WERI-Rb-1 (cell line): ENCODE measurements at places on chromosomes 2 and 18.

- no peak for DNase-seq
These were observed 261.1 kb downstream of the CNTNAP5 start for GRCh38 chr2:124286089-124286783.

GRCh38 chr18:13548106-13548819 is 178.1 kb downstream of the FAM210A start:
- DNase-seq, result no peak

DNA sequence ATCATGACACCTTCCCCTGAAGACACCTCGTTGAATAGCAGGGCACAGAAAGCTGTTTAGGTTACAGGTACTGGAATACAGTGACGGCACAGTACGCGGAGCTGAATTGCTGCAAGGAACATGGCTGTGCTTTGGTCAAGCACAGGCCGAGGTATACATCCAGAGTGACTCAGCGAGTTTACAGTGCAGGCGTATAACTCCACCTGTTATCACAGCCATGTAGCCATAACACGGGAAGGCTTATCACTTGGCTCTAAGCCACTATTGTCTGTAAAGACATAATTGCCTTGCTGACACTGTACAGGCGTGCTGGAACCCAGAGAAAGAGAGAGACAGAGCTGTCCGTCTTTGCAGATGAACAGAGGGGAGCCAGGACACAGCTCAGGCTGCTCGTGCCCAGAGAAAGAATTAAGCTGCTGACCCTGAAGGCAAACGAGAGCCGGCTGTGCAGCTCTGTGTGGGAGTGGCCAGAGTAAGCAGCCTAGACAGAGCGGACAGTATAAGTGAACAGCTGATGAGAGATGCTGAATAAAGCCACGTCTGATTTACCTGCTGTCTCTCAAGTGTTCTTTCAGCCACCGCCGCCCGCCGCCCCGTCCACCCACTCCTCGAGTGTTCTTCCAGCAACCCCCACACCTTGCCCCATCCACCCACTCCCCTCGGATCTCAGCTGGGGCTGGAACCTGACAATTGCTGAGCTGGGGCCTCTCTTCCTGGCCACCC is 87.3 kb upstream of the PPP1CB start:
- DNase-seq, result peak; percentile 89

DNA sequence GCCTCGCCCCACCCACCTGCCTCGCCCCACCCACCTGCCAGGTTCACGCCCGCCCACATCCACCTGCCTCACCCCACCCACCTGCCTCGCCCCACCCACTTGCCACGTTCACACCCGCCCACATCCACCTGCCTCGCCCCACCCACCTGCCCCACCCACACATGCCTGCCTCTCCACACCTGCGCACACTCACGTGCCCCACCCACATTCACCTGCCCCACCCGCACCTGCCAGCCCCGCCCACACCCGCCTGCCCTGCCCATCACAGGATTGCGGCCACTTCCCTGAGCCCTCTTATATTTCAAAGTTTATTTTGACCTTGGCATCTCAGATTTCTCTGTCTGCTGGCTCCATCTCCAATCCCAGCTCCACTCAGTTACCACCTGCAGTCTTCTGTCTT is 217.5 kb upstream of the SOX11 start:
- no peak for DNase-seq

GRCh38 chr2:23363268-23363667 is 21.7 kb upstream of the KLHL29 start:
- DNase-seq, result no peak

DNA sequence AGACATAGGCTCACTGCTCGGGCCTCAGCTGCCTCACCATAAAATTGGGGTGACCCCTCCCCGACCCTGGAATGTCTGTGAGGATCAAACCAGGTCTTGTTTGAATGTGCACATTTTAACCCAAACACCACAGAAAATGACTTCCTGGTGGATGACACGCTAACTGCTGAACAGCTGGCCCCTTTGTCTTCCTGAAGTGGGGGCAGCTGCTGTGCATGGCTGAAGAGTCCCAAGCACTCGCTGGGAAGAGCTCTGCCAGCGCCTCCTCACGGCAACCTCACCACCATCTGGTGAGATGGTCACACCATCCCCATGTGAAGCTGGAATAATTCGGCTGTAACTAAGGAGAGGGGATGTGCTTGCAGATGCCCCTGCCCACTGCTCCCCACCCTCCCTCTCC is 34.0 kb downstream of the AQP12A start:
- no peak for DNase-seq

DNA sequence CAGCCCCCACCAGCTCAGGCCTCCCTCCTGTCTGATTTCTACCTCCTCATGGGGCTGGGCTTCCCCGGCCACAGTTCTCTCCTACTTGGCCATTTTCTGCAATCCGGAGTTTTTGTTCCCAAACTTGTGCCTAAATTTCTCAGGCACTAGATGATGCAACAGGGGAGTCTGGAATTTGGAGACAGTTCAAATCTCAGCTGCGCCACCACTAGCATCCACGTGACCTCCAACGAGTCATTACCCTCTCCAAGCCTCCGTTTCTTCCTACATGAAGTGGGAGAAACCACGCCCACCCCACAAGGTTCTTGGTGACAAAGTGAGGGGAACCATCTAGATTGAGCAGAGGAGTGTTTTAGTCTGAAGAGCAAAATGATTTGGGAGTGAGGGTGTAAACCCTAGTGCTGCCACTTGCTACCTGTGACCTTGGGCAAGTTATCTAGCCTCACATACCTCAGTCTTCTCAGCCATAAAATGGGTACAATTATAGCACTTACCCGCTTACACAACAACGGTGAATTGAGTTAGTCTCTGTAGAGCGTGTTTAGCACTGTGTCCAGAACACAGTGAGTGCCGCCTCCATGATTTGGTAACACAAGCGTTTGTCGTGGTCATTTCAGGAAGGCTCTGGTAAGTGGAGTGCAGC is 61.4 kb upstream of the ASAP2 start:
- no peak for DNase-seq

- no peak for DNase-seq
These were observed 59.3 kb downstream of the KDM3A start for GRCh38 chr2:86500325-86501083.
